ENCODE measurements at places on chromosomes 2 and 18.

GRCh38 chr18:58286632-58287352 lies 242.8 kb downstream of the NEDD4L start:
- no peak for DNase-seq

- DNase-seq = no peak
These were observed 45.8 kb downstream of the ITGA6 start for GRCh38 chr2:172473167-172473566.

DNA sequence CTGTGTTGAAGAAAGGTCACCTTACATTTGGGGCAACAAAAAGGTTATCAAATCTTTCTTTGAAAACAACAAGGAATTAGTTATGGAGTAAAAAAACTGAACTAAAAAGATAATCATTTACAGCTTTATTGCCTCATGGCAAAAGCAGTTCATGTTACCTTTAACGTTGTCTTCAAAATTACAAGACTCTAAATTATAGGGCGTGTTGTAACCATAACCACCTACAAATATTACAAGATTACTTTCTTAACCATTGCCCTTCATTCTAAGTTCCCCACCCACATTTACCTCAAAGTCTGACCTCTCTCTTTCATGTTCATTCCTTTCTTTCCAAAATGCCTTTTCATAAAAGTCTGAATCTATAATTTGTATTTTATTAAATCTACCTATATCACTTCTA lies 74.6 kb upstream of the LRATD1 start:
- DNase-seq = no peak

DNA sequence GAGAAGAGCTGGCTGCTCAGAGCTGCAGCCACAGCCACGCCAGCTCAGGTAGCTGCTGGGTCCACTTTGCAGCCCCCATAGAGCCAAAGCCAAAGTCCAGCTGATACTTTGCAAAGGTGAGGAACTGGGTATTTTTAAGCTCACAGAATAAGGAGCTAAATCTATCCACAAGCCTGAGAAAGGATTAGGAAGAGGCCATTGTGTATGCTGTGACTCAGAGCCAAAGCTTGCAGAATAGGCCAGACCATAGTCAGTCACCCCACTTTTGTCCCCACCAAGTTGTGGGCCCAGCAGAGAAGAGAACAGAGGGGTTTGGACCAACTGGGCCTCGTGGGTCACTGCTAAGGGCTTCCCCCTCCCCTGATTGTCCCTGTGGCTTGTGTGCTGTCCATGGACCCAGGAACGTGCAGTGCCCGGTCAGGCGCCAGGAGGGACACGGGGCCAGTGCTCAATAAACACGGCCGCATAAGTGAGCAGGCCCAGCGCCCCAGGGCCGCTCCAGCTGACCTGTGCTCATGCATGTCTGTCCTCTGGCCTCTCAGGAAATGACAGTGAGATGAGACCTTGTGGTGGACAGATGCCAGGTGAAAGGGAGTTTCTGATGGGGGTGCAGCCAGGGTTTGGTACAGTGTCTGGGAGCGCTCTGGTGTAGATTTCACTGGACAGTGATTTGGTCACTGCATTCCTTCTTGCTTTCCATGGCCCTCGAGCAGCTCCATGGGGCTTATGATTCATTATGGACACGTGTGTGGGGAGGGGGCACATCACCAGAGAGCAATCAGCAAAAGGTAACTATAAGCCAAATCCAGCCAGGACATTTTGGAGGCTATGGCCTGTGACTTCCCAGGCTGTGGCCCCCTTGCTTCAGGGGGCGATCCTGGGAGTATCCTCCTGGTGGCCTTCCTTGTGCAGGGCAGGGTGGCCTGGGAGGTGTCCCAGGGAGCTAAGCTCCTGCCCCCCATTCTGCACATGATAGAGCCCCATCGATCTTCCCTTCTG lies 31.3 kb downstream of the MAL start:
- DNase-seq = no peak

- no peak for DNase-seq
These were observed 174.8 kb downstream of the DYM start for GRCh38 chr18:49285627-49286026.

DNA sequence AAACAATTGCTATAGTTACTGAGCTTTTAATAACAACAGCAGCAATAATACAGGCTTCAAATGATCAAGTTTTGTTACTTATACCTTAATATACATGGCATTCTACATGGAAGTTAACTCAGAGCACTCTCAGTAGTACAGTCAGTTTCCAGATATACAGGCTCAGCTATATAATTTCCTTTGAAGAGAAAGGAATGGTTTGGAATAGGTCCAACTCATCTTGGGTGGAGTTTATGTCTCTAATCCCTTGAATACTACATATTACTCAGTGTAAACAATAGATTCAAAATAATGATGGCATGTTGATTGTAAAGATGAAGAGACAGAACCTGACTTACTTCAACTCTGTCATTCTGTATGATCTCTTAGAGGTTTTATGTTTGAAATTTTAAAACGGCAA lies 174.9 kb downstream of the EPHA4 start:
- no peak for DNase-seq

DNA sequence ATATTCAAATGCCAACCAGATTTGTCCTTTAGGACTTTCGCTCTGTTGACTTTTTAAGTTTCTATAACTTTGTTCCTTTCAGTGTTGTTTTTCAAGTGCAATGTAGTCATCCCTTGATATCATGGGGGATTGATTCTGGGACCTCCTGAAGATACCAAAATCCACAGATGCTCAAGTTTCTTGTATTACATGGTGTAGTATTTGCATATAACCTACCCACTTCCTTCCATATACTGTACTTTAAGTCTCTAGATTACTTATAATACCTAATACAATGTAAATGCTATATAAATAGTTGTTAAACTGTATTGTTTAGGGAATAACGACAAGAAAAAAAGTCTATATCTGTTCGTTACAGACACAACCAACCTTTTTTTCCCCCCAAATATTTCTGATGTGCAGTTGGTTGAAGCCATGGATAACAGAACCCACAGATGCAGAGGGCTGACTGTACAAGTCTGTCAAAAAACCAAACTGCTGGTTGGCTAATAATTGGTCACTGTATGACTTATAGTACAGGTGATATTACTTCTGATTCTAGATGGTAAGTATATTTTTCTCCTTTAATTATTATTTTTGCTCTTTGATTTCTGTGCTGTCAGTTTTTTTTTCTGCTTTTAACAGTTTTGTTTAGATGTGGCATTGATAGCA lies 201.7 kb upstream of the STON1 start:
- DNase-seq = no peak

DNA sequence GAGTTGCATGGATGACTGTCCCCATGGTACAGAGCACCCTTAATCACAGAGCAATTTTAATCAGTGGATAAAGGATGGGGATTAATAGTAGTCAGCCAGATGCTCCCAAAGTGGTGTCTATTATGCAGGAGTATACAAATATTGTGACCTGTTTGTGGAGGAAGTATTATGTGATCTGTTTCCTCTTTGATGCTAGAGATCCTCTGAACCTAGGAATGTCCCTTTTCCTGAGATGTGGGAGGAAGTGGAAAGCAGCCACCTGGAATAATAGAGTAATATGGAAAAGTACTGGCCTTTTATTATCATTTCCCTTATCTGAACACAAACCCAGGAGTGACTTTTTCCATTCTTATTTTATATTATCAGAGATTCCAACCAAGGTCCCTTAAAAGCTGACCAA lies 94.2 kb upstream of the EFEMP1 start:
- no peak for DNase-seq

DNA sequence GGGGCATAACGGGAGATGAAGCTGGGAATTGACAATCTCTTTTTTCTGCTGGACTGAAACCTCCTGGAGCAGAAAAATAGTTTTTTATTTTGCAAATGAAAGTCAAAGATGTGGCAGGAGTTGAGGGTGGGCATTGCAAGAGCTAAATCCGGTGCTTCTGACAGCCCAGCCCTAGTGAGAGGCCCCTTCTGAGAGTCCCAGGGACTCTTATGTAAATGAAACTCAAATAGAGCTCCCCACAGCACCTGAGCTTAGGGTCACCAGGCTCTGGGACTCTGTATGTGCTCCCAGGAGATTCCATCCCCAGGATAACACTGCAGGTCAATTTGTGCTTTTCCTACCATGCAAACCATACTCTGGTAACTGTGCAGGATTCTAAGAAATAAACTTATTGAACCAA lies 192.8 kb downstream of the ANKRD30B start:
- DNase-seq = no peak

DNA sequence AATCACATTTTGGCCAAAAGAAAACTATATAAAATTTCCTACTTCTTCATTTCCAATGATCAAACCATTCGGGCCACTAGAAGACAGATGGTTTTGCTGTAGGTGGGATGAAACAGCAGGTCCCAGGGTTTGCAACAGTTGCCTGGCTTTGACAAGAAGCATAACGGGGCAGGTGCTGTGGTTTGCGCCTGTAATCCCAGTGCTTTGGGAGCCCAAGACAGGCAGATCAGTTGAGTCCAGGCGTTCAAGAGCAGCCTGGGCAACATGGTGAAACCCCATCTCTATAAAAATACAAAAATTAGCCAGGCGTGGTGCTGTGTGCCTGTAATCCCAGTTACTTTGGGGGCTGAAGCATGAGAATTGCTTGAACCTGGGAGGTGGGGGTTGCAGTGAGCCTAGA lies 81.4 kb upstream of the XPO1 start:
- no peak for DNase-seq

DNA sequence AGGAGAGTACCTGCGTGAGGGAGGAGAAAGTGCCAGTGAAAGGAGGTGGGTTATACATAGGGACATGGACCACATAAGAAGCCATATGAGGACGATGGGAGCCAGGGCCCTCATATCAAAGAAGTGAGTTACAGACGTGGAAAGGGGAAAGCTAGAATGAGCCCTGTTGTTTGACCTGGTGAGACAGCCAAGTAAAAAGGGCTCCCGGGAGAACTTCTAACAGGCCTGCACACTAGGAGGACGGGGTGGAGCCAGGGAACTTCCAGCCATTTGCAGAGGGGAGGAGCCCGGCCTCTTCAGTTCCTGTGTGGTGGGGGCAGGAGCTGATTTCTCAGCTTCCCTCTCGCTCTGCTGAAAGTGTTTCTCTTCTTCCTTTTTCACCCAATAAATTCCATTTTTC lies 84.1 kb upstream of the SLC66A3 start:
- peak; percentile 14 for DNase-seq

- no peak for DNase-seq
These were observed 105.6 kb downstream of the TSHZ1 start for GRCh38 chr18:75316223-75316622.
